Epithelial cell of esophagus (primary cell): ENCODE measurements at places on chromosomes 16 and 17.
A peak's percentile ranks its signal among the peaks of the same experiment; 100 is the strongest.

GRCh38 chr16:4709481-4709880, 16.1 kb downstream of the NUDT16L1 start:
- no peak for DNase-seq

DNA sequence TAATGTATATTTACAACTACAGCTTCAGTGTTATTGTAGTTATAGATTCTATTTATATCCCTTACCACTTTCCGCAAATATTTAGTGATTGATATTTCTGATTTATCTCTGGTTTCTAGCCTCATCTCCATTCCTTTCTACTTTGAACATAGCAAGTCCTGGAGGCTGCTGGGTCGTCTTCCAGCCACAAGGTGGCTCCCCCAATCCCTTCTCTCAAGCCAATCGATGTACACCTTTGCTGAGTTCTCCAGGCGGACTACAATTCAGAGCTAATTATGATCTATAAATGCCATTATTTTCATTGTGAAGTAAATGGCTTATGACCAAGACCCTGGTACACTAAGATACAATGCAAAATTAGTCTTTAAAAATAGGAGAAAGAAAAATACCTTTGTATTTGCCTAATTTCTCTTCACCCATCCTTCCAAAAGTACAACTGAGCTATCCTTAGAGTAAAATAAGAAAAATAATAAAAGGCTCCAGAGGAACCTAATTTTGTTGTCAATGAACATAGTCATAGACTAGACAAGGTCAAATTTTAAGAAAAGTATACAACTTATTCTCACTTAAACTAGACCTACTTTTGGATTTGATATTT, 122.1 kb downstream of the SKAP1 start:
- DNase-seq: peak; percentile 80

DNA sequence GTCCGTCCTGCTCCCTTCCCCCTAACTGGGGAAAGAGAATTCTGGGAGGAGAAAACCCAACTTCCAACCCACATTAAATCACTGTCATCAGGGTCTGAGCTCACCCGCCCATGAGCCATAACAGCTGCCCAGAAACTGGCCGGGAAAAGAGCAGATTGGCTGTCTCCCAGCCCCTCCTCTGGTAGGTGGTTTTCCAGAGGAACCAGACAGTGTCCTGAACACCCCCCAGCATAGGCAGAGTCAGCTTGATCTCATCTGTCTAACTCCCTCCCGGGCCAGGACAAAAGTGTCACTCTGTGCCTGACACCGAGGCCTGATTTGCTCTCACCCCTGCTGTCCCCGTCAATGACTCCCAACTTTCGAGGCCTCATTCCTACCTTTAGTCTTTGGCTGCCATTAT, 197.0 kb downstream of the AXIN2 start:
- no peak for DNase-seq

GRCh38 chr16:19718624-19718965, 524 bp downstream of the IQCK start:
- DNase-seq: peak; percentile 28

- peak; percentile 84 for DNase-seq
Observed at GRCh38 chr17:14843086-14843795, 421.9 kb downstream of the PMP22 start.

- DNase-seq: no peak
Observed at GRCh38 chr16:85518398-85519049, 94.6 kb upstream of the GSE1 start.

GRCh38 chr17:37713624-37714023, 31.2 kb downstream of the HNF1B start:
- no peak for DNase-seq

- peak; percentile 73 for DNase-seq
Observed at GRCh38 chr17:17032131-17032692, 10.0 kb upstream of the MPRIP start.

DNA sequence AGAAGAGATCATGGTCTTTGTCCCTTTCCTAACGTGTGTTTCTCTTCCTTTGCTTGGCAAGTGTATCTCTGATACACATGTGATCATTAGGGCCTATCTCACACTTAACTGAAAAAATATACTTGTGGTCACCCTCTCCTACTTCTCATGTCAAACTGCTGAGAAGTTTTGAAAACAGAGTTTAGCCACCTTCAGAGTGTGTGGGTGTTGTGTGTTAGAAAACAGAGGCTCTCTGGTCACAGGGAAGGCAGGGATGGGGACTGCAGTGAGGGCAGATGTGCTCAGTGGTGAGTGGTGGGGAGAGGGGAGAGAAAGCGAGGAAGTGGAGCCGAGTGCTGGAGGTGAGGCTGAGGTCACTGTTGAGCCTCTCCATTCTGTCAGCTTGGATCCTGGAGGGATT, 29.4 kb downstream of the GRB7 start:
- no peak for DNase-seq
